ENCODE measurements at places on chromosomes 16 and 17.

GRCh38 chr16:80981103-80981502 is 25.6 kb downstream of the CMC2 start:
- DNase-seq: no peak

DNA sequence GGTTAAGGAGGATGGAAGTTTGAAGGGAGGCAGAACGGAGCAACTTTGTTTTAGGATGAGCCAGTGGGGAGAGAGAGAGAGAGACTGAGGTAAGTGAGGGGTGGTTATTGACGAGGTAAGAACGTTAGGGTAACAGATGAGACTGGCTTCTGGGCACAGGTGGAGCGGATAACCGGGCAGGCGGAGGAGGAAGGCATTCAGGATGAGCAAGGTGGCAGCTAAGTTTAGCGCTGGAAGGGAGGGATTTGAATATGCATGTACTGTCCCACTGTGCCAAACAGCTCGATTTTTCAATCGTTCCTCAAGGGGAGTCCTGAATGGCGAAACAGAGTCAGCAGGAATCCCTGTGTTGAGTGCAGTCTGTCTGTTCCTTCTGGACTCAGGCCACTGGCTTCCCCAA is 35.8 kb downstream of the CACNG3 start:
- no peak for DNase-seq

- peak; percentile 30 for DNase-seq
Observed at GRCh38 chr17:37089956-37090355, 141.2 kb downstream of the AATF start.

- no peak for DNase-seq
Observed at GRCh38 chr17:80982426-80982974, 9.1 kb upstream of the CHMP6 start.

Measured in stimulated activated naive CD8-positive, alpha-beta T cell treated with anti-CD3 and anti-CD28 coated beads, Interleukin-15, amount 100 ng/mL, for 72 hours (primary cell).